Urothelium cell line (cell line): ENCODE measurements at places on chromosomes 2 and 18.

GRCh38 chr2:23505984-23506380, 121.0 kb downstream of the KLHL29 start:
- DNase-seq = no peak

GRCh38 chr2:116749994-116750393, 1064.5 kb upstream of the DDX18 start:
- DNase-seq = no peak

GRCh38 chr2:230130668-230131364, 62.1 kb upstream of the SLC16A14 start:
- DNase-seq = no peak

DNA sequence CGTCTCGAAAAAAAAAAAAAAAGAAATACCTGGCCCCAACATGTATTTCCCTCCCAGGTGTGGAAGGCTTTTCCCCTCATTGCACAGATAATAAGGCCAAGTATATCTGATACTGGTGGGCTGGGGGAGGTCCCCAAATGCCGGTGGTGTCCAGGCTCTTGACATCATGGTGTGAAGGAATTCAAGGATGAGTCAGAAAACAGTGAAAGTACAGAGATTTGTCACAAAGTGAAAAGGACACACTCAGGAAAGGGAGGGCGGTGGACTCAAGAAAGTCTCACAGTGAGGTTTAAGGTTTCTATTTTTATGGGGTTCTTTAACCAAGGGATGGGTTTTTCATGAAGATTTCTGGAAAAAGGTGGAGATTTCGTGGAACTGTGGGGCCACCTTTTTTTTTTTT, 37.8 kb upstream of the FZD5 start:
- DNase-seq = no peak

- no peak for DNase-seq
These were observed 181.3 kb upstream of the EPHA4 start for GRCh38 chr2:221753401-221753800.

- no peak for DNase-seq
These were observed 81.3 kb downstream of the OSBPL6 start for GRCh38 chr2:178275600-178275999.

GRCh38 chr2:21256006-21256405, 132.2 kb downstream of the TDRD15 start:
- DNase-seq = peak; percentile 92

DNA sequence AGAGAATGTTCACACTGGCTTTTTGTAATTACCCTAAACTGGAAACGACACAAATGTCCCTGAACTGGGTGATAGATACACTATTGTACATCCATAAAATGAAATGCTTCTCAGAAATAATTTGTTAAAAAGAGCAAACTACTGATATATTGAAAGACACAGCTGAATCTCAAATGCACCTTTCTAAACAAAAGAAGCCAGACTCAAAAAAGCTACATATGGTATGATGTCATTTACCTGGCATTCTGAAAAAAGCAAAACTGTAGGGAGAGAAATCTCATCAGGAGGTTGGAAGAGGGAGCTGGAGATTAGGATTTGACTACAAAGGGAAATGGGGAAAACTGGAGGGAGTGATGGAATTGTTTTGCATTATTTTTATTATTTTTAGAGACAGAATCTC, 12.0 kb downstream of the SLC38A11 start:
- no peak for DNase-seq

- no peak for DNase-seq
These were observed 28.3 kb downstream of the GATA6 start for GRCh38 chr18:22197668-22198067.

GRCh38 chr18:75208155-75208835, 644 bp downstream of the PTGR3 start:
- peak; percentile 46 for DNase-seq

- DNase-seq = peak; percentile 24
These were observed 42.2 kb upstream of the TPO start for GRCh38 chr2:1371082-1371481.

DNA sequence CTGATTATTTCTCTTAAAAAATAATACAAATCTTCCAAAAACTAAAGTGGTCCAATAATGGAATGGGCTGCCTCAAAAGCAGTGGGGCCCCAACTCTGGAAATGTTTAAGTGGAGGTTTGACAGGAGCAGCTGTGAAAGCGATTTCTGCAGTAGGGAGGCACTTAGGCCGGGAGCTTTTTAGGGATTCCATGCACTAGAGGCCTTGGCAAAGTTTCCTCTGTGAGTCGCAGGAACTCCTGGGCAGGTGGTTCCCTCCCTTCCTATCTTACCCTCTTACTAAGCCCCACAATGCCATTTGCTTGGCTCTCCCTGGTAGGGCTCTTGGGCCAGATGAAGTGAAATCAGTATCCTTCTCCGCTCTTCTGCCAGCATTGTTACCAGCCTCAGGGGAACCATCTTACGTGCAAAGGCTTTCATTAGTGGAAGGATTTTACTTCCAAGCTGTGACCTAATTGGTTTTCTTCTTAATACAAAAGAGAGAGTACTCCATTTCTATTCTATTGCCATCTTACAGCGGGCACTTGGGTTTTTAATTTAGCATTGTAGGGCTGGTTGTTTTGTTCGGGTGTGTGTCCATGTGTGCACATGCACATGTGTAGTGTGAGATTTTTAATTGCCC, 34.3 kb upstream of the C18orf32 start:
- DNase-seq = no peak

DNA sequence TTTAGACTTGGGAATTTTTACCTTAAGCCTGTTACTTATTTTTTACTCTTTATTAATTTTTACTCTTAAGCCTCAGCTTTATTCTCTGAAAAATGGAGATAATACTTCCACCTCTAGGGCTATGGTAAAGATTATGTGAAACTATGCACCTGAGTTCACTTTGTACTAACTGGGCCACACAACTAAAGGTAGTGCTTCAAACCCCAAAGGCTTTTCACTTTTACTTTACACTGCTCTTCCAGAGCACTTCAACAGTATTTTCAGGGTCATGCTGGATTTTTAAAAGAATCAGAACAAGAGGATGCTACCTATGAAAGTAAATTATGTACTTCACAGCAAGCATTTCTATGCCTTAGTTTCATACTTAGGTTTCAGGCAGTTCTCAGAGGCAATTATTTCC, 27.8 kb downstream of the MEX3C start:
- DNase-seq = no peak

DNA sequence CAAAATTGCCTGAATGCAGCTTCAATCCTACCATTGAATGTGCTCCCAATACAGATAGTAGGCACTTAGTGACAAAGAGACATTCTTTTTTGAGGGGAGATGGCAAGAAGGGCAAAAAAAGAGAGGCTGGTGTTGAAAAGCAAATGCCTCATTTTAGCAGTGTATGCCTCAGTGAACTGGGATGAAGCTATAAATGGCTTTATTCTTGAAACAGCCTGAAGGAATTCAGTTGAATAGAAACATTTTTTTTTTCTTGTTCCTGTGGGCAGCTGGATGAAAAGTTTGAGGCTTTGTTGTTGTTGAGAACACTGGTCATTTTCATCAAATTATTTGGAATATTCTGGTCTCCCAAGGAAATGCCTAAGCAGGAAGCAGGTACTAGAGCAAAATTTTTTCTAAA, 228.9 kb downstream of the RNF144A start:
- no peak for DNase-seq
